ENCODE measurements at places on chromosomes 5 and 9.
A peak's percentile ranks its signal among the peaks of the same experiment; 100 is the strongest.

GRCh38 chr5:95007921-95008597 lies 276.8 kb downstream of the MCTP1 start:
- no peak for DNase-seq

DNA sequence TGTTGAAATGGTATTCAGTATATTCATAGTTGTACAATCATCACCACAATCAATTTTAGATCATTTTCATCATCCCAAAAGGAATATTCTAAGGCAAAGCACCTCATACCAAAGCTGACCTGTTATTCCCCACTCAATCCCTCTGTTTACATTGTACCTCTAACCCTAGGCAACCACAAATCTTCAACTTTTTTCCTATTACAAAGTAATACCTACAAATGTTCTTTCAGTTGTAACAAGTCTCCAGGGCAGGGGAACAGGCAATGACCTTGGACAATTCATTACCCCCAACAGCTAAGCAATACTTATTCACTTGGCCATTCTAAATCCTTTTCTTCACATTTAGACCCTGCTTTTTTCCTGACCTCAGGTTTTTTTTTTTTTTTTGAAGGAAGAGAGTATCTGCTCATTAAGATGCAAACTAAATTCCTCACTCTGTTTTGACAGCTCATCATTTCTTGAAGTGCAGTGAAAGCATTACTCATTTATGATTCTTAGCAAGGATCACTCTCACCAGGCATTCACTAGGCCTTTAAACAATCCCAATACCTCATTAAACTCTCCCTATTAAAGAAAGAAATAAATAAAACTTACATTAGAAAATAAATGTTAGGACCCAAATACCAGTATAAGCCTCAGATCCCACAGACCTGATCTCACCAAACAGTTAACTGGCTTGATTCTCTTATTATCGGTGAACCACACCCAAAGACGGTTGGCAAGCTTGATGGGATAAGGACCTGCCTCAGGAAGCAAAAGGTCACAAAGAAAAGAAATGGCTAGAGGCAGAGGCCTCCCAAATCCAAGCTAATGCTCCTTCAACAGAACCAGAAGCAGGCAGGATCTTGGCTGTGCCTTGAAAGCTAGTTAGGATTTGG lies 15.3 kb downstream of the MTMR12 start:
- no peak for DNase-seq

- no peak for DNase-seq
These were observed 7.5 kb downstream of the EPB41L4B start for GRCh38 chr9:109313351-109313750.

DNA sequence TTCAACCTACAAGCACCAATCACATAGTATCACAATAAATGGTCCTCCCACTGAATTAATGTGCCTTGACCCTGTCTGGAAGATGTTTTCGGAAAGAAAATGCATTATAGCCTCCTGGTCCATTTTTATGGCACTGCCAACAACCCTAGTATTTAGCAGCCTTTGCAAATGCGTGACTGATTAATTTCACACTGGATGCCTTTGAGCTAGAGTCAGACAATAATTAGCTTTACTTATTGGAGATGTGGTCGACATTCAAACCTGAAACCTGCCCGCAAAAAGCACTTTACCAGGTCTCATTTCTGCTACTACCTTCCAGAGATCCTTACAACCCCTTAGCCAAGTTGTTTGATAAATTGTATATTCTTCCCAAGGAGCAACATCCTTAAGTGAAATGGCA lies 119.3 kb upstream of the DPYSL3 start:
- no peak for DNase-seq

- DNase-seq: no peak
These were observed 2.0 kb upstream of the APC start for GRCh38 chr5:112735702-112736101.

DNA sequence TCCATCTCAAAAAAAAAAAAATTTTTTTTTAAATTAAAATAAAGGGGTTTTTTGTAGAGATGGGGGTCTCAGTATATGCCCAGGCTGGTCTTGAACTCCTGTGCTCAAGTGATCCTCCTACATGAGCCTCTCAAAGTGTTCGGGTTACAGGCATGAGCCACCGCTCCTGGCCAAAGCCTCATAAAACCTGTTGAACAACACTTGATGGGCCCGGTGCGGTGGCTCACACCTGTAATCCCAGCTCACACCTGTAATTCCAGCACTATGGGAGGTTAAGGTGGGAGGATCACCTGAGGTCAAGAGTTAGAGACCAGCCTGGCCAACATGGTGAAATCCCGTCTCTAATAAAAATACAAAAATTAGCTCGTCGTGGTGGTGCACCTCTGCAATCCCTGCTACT lies 7.7 kb upstream of the NPM1 start:
- no peak for DNase-seq

- DNase-seq: no peak
These were observed 131.1 kb downstream of the OR2K2 start for GRCh38 chr9:111198936-111199335.

GRCh38 chr5:36198281-36198680 lies 43.4 kb downstream of the NADK2 start:
- DNase-seq: no peak

GRCh38 chr5:178793696-178794095 lies 63.2 kb upstream of the ZNF354A start:
- DNase-seq: no peak

DNA sequence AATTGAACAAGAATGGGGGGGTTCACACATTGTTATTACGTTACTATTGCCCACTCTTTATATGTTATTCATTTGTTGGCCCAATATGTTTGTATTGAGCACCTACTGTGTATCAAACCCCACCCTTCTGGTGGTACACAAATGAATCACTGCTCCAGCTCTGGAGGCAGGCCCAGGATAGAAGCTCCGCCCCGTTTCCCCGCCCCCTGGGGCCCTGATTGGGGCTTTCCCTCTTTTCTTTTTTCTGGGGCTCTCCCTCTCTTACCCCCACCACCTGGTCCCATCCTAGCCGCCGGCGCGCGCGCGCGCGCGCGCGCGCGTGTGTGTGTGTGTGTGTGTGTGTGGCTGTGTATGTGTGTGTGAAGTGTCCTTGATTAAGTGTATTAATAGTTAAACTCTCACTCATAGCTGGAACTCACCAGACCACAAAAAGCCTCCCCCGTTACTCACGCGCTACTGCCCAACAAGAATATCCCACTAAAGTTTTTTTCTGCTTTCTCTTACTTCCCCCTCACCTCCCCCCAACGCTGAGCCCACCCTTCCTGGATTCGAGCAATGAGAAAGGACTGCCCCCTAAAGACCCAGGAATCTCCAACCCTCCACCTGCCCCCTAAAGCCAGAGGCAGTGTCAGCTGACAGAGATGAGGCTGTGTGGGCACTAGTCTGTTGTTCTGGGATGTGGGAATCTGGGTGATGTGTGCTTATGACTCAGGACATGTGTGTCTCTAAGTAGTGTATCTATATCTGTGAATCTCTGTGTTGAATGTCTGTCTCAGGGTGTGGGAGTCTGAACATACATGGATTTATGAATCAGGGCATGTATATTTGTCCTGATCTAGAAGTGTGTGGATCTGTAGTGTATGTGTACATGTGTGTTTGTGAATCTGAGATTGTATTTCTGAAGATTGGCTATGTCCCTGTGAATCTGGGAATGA lies 4.0 kb downstream of the CXXC5 start:
- peak; percentile 70 for DNase-seq

DNA sequence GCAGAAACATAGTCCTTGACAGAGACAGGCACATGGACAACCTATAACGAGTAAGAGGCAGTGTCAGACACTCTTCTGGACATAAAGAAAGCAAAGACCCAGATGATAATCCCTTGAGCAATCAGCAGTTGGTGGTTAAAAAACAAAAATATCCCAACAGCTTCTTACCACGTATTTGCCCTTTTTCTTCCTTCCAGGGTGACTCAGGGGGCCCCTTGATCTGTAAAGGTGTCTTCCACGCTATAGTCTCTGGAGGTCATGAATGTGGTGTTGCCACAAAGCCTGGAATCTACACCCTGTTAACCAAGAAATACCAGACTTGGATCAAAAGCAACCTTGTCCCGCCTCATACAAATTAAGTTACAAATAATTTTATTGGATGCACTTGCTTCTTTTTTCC lies 9.5 kb downstream of the GZMK start:
- no peak for DNase-seq

- DNase-seq: no peak
These were observed 545.9 kb upstream of the RIOK2 start for GRCh38 chr5:97728920-97729319.

DNA sequence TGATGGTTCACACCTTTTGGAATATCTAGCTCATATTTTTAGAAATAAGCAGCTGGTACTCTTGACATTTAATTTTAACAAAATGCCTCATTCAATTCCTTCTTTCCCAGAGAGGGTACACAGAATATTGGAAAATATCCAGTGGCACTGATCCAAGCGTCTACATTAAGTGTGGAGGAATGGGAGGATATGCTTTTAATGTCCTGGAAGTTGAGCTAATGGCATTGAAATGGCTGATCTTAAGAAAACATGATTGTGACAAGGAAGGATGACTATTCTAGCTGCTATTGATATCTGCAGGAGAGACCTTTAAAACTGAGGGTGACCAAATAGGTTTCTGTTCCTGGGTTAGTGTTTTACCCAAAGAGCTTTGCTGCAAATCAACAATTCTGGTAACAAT lies 30.0 kb downstream of the ZNF366 start:
- no peak for DNase-seq

- DNase-seq: no peak
These were observed 396.3 kb downstream of the YTHDC2 start for GRCh38 chr5:113909782-113910181.

GRCh38 chr5:74945561-74946165 lies 79.5 kb upstream of the FAM169A start:
- no peak for DNase-seq

GRCh38 chr9:134066913-134067851 lies 644 bp downstream of the BRD3 start:
- peak; percentile 19 for DNase-seq

DNA sequence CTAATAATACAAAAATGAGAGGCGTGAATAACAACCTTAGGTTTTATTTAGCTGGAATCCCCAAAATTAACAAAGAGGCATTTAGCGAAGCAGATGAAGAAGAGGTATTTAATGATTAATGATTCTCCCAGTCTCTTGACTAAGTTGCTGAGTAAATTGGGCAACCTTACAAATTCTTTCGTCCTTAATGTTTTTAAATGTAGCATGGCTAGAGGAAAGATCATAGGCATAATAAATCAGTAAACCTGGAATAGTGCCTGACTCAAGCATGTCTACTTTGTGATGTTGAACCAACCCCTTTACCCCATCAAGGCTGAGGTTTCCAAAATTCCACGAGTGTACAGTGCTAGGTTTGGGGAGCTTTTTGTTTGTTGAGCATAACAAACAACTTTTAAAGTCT lies 7.9 kb downstream of the BHMT start:
- DNase-seq: no peak

- DNase-seq: no peak
These were observed 654.3 kb downstream of the CCDC171 start for GRCh38 chr9:16207161-16207560.

DNA sequence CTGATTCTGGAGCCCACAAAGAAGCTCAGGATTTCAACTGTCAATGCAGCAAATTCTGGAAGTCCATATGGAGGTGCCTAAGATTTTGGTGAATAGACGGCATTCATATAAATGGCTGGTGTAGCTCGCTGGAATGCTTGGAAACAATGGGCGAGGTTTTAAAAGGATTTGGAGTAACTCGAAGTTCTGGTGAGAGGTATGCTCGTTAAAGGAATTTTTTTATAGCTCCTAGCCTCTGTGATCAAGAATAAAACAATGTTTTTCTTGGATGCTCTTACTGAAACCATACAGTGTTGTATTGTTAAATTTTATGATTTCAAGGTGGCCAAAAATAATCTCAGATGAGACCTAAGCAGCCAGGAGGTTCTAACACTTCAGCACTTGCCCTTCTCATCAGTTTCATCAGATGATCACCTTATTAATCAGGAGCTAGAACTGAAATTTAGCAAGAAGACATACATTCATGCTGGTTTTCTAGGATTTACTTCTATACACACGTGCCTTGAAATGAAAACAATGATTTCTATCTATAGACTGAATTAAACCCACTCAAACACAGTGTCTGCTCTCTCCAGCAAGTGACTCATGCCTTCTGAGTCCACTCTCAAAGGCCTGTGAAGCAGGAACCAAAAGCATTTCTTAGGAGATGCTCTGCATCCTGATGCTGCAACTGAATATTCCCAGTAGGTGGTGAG lies 79.2 kb downstream of the OTULIN start:
- no peak for DNase-seq

DNA sequence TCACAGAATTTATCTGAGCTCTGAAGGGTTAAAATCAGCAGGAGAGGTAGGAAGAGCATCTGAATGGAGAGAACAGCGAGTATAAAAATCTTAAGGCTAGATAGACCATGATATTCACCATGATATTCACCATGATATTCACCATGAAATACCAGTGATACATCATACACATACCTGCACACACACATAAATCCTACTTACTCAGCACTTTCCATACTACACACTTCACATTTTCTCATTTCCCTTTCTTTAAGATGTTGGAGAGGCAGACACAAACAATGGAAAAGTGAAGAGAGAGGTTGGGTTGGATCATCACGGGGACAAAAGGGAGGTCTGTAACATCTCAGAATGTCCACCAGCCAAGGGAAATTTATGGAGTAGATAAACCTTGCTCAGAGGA lies 66.4 kb upstream of the ATP10B start:
- DNase-seq: no peak

GRCh38 chr5:151750121-151750520 lies 8.3 kb downstream of the ATOX1 start:
- DNase-seq: no peak

GRCh38 chr5:10719965-10720364 lies 41.1 kb downstream of the DAP start:
- DNase-seq: no peak

- DNase-seq: no peak
These were observed 51.2 kb downstream of the INVS start for GRCh38 chr9:100150214-100150613.

GRCh38 chr9:84970432-84970831 lies 300.9 kb downstream of the NTRK2 start:
- no peak for DNase-seq

DNA sequence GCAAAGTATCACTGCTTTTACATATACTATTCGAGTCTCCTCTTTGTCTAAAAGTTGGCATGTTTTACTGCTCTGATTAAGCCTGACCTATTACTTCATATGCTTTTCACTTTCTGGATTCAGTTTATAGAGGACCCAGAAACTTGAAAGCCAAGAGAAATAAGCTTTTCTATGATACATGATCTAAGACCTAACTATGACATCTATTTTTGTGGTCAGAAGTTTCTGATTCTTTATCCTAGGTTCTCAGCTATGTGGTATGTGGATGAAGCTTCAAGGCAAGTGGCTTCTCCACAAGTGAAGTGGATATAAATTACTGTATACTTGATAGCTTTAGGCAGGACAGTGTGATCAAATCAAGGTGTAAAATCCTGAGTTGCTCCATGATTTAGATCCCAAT lies 6.3 kb downstream of the EDIL3 start:
- no peak for DNase-seq

- DNase-seq: no peak
These were observed 255.2 kb downstream of the DEPDC1B start for GRCh38 chr5:60444661-60445360.

DNA sequence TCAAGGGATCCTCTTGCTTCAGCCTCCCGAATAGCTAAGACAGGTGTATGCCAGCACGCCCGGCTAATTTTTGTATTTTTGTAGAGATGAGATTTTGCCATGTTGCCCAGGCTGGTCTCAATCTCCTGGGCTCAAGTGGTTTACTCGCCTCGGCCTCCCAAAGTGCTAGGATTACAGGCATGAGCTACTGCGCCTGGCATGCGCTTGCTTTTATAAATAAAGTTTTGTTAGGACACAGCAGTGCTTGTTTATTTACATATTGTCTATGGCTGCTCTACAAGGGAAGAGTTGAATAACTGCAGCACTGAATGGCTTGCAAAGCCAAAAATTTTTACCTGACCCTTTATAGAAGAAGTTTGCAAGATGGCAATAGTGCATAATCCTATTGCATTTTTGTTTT lies 27.7 kb downstream of the GPR21 start:
- DNase-seq: no peak

Measured in caudate nucleus (tissue), 63 donors.